Activated CD8-positive, alpha-beta memory T cell treated with anti-CD3 and anti-CD28 coated beads for 48 hours (primary cell): ENCODE measurements at places on chromosomes 6 and 20.

GRCh38 chr6:13614126-13614925 is 809 bp upstream of the NOL7 start:
- DNase-seq, result no peak

- DNase-seq, result no peak
Measured at GRCh38 chr6:129696843-129697242, 13.1 kb downstream of the ARHGAP18 start.

DNA sequence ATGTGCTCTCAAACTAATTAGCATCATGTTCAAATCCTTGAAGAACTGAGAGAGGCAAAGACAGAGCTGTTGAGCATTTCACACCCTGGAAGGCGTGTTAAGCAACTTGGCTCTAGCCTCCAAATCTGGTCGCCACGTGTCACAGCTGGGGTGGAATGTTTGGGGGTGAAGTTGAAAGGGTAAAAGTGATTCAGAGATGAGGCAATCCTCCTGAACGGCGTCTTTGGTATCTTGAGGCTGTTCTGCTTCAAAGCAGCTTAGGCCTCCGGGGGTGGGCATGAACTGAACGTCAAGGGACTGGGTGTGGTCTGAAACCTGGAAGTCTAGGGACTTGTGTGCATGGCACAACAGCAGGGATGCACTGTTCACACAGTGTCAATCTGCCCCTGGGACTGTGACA is 62.3 kb downstream of the TRAM2 start:
- no peak for DNase-seq

DNA sequence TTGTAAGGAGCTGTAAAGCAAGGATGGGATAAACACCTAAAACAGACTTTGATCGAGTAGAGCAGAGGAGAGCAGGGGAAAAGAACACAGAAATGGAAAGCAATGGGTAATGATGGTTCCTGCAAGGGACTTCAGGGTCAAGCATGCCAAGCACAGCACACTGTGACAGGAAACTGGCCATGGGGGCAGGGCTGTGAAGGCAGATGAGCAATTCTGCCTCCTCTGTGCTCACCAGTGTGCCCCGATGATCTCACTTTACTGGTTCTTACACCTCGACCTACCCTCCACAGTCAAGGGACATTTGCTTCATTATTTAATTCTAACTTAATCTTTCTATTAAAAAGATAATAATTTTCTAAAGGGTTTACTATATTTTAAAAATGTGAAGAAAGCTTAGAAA is 21.6 kb upstream of the MYB start:
- DNase-seq, result no peak

DNA sequence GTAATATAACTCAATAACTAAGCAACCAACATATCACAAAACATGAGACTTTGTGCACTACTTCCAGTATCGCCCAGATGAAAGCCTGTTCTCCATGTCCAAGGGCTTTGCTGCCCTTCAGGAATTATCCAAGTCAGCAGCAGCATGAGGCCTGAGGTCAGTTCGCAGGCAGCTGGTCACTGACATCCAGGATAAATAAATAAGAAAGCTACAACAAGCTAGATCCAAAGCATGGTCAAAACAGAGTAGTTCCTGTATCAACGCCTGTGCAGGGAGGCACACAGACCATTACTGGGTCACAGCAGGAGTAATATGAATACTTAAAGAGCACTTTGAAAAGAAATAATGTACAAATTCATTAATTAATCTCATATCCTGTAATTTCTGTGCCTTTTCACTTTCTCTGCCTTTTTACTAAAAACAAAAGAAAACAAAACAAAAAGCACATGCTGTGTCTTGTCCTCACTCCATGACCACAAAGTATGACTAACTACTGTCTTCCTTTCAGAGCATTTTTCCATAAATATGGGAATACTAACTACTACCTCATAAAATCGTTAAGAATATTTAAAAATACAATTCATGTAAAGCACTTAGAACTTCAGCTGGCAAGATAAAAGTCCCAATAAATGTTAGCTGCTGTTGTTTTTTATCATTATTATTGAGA is 374.9 kb upstream of the IRAK1BP1 start:
- no peak for DNase-seq
